Cerebellum (tissue), 4 donors: ENCODE measurements at places on chromosomes 4 and X. TPM values are rescaled to one million over a fixed set of nuclear protein-coding genes. Genes with fewer than 3 reads are reported as not detected.

- DNase-seq: no peak
Measured at GRCh38 chrX:12463052-12463451, 324.8 kb downstream of the FRMPD4 start.

- DNase-seq: no peak
Measured at GRCh38 chrX:136292656-136293055, 8.1 kb upstream of the ADGRG4 start.

The ADGRG2 gene
- total RNA-seq: 0.82 TPM

The FRMPD4 gene
- 7.2 TPM for total RNA-seq

DNA sequence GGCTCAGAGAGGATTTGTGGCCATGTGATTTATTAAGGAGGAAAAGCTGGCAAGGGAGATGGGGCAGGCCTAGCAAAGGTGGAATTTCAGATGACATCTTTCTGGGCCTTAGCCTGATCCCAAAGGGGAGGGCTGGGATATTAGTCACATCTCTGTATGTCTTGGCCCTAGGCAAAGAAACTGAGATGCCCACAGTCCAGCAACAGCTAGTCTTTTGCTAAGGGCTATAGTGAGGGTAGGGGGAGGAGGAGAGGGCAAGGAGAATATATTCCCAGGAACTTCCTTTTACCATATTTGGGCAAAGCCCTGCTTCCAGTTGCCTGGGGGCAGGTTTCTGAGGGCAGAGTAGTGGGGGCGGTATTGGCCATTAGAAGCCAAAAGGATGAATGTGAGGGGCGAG, 209.8 kb upstream of the NR3C2 start:
- DNase-seq: no peak

The CSN1S1 gene
- not detected for total RNA-seq

DNA sequence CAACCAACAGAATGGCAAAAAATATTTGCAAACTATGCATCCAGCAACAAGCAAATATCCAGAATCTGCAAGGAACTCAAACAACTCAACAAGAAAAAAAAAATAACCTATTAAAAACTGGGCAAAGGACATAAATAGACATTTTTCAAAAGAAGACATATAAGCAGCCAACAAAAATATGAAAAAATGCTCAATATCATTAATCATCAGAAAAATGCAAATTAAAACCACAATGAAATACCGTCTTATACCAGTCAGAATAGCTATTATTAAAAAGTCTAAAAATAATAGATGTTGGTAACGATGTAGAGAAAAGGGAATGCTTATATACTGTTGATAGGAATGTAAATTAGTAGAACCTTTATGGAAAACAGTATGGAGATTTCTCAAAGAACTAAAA, 53.4 kb downstream of the WDR19 start:
- DNase-seq: no peak

GRCh38 chrX:53288189-53288588, 6.8 kb upstream of the IQSEC2 start:
- DNase-seq: peak; percentile 71

The ZNF630 gene
- 5.5 TPM for total RNA-seq
